Naive thymus-derived CD4-positive, alpha-beta T cell (primary cell): ENCODE measurements at places on chromosomes 11 and 22.

DNA sequence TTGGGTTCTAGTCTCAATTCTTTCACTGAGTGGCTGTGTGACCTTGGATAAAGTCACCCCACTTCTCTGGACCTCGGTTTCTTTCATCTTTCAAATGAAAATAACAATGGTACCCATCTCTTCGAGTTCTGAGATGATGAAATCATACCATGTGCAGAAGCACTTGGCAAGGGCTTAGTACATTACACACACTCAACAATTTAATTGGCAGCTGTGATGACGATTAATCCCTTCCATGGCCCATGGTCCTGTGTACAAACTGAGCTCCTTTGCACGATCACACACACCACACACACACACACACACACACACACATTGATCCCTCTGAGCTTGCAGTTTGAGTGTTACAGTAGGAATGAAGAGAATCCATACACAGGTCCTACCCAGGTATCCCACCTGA lies 103.4 kb upstream of the ASPHD2 start:
- no peak for DNase-seq

DNA sequence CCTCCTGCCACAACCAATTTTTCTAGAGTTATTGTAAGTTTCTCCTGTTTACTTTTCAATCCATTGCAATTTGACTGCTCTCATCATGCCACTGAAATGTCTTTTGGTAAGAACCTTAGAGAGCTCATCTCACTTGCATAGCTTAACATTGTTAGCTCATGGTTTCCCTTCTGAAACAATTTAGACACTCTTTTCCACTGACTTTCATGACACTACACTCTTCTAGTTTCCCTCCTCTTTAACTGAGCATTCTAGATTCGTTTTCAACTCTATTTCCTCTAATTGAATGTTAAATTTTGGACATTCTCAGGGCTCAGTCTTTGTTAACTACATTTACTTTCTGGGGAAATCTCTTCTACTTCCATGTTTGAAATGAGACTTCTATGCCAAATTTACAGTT lies 369.1 kb downstream of the JRKL start:
- no peak for DNase-seq

DNA sequence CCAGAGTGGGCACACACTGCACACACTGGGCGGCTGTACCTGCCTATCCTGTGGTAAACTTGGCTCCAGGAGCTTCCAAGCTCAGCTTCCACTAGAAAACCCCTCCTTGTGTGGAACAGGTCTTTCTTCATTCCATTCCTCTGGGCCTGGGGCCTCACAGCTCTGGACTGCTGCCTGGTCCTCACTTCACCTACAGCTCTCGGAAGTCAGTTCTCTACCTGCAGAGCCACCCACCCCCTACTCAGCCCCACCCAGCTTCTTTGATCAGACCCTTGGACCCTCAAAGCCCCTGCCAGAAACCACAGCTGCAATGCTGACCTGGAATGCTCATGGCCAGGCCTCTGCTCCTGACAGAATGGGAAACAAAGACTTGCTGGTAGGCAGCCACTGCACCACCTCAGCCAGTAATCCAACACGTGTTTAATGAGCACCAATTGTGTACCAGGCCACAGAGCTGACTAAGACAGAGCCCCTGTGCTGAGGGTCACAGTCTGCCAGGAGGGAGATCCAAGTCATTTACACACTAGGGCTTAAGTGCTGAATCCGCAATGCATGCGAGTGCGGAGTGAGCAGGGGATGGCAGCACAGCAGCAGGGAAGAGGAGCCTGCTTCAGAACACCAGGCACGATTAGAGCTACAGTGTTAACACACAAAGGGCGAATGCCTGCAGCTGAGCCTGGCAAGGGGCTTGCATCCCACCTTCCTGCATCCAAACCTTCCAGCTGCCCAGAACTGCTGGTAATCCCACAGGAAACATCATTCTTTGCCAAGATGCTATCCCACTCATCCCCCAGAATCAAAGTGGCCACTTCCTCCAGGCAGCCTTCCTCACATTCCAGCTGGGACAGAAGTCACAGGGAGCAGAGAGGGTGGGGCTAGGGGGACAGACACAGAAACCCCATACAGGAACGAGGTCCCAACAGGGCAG lies 4.6 kb downstream of the GNB1L start:
- DNase-seq, result no peak

GRCh38 chr11:34575671-34576070 lies 45.2 kb upstream of the EHF start:
- DNase-seq, result no peak

DNA sequence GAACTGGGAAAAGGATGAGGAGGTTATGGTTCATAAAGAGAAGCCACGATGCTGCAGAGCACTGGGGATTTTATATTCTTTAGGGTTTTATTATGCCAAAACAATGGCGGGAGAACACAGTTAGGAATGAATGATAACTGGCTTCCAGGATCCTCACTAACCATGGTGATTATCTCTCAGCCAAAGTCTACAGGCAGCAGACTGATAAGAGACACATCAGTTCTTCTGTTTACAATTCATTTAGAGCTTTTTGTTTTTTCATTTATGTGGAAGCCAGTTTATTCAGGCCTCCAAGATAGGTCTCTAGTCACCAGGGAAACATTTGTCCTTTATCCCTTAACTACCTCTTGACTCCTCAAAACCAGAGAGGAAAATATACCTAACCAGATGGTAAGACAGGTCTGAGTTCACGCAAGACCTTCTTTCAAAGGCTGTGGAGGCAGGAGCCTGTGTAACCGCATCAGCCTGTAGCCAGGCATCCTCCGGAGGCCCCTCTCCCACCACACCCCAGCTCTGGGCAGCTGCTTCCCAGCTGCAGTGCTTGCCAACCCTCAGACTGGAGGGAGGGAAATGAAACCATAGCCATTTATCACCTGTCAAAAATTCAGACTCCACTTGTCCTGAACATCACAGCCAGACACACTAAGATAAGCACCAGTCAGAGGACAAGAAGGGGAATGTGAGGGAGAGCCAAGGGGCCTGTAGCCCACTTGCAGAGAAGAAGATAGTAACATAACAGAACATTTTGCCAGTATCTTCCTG lies 57.2 kb upstream of the FAM181B start:
- DNase-seq, result no peak

DNA sequence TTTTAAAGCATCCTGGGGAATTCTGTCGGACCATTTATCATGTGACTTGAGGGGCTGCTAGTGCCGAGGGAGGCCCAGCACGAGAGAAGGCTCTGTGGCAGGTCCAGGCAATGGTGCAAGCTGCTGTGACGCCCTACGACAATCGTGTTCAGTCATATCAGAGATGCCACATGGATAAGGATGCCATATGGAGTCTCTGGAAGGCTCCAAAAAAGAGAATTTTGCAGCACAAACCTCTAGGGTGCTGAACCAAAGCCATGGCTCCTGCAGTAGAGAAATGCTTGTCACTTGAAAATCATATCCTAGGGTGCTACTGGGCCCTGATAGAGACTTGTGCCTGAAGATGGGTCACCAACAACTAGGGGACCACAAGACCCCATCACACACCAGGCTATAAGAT lies 6.7 kb upstream of the CD6 start:
- DNase-seq, result no peak

DNA sequence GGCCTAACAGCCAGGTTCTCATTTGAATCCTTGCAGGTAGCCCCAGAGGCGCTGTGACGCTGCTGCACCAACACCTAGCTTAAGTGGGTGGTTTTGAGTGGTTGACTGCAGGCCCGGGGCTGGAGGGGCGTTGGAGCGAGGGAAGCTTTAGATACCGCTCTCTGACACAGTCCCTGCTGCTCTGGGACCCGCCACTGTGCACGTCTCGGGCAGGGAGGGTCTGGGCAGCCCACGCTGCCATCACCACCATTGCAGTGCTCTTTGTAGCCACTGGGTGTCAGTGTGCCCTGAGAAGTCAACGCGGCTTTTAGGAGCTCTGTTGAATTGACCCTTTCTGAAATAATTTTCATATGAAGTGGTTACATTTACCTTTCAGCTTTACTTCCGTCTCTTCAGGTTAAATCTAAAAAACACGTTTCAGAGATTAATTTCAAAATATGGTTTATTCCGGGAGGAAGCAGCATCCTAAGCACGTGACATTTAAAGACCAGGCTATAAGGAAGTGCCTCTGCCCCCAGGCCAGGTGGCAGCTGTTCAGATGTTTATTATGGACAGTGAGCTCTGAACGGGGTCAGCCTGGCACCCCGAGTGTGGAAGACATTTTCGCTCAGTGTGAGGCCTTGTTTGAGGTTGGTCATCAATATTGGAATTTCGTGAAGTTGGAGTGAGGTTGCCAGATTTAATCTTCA lies 30.9 kb upstream of the PARVB start:
- DNase-seq, result peak; percentile 41

GRCh38 chr11:85863855-85864254 lies 8.7 kb downstream of the CCDC83 start:
- DNase-seq, result no peak

GRCh38 chr22:21055564-21055834 lies 9.8 kb downstream of the LRRC74B start:
- DNase-seq, result no peak

DNA sequence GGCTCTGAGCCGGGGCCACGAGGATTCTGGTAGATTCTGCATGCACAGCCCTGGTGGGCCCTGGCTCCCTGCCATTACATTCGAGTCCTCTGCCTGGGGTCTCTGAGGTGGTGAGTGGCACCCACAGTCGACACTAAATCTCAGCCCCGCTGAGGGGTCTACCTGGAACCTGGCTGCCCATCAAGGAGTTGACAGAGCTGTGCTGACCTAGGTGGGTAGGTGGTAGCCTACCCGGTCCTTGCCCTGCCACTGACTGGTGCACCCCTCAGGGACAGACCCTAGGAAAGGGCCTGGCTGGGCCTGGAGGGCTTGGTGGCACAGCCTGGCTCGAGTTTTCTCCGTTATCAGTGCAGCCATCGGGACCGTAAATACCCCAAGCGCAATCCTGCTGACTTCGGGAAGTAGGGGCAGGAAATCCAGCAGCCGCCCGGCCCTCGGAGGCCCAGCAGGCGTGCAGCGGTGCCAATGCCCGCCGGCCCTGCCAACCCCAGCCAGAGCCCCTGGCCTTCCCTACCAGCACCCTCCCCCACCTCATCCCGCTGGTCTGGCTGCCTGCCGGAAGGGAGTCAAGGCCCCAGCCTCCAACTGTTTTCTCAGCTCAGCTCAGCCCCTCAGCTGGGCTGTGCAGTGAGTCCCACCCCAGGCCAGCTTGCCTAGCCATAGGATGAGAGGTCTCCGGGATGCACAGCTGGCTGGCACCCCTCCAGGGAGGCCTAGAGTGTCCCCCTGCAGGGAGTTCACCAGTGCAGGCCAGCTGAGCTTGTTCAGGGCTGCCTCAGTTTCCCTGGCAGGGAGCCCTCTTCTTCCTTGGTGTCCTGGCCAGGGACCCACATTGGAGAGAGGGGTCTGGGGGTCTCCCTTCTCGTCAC lies 80.4 kb upstream of the KCNQ1OT1 start:
- no peak for DNase-seq

DNA sequence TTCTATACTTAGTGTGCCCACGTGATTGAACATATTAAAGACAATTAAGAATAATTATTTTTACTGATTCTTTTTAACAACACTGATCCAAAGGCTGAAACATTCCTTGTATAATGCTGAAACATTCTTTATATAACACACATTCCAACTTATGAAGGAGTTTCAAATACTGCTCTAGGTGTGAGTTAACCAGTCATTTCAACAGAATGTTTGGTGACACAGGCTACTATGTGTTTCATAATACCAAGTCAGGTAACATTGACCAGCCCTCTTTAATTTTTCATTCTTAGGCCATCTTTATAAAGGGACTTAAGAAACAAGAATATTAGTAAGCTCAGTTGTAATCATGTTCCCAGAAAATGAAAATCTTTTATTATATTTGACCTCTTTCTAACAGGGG lies 136.6 kb downstream of the ELP4 start:
- DNase-seq, result no peak

GRCh38 chr11:116598556-116598955 lies 174.2 kb downstream of the BUD13 start:
- no peak for DNase-seq

- DNase-seq, result no peak
Observed at GRCh38 chr11:95877291-95877690, 46.6 kb downstream of the MTMR2 start.

- DNase-seq, result peak; percentile 38
Observed at GRCh38 chr11:123653827-123654565, 428 bp downstream of the SCN3B start.

- peak; percentile 45 for DNase-seq
Observed at GRCh38 chr11:57480409-57481137, 20.2 kb downstream of the RTN4RL2 start.

- DNase-seq, result no peak
Observed at GRCh38 chr22:41757502-41757901, 43.0 kb upstream of the CCDC134 start.
